Epithelial cell of proximal tubule (primary cell): ENCODE measurements at places on chromosomes 4 and X.

DNA sequence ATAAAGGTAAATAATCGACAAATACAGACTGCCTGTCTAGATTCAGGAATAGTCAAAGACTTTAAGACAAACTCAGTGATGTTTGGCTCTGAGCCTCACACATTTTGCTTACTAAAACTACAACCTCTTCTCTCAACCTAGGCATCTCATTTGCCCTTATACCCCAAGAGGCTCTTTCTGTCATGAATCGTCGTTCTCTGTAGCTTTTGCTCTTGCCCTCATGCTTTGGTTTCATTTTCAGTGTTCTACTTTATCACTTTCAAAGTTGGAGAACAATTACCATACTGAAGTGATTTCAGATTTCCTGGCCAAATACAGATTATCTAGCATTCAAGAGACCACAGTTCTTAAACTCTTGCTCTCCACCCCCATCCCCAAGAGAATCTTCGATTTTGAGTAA lies 114.1 kb upstream of the RAP2C start:
- DNase-seq, result no peak

DNA sequence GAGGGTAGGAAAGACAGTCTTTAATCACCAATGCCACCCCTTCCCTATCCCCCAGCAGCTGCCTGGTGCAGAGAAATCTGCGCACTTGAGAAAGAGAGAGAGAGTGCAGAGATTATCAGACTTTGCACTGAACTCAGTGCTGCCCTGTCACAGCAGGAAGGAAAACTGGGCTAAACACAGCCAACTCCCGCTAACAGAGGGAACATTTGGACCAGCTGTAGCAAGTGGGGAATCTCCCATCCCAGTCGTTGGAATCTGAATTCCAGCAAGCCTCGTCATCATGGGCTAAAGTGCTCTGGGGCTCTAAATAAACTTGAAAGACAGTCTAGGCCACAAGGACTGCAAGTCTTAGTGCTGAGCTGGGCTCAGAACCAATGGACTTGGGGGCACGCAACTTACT lies 168.7 kb downstream of the DLG3 start:
- DNase-seq, result peak; percentile 6

DNA sequence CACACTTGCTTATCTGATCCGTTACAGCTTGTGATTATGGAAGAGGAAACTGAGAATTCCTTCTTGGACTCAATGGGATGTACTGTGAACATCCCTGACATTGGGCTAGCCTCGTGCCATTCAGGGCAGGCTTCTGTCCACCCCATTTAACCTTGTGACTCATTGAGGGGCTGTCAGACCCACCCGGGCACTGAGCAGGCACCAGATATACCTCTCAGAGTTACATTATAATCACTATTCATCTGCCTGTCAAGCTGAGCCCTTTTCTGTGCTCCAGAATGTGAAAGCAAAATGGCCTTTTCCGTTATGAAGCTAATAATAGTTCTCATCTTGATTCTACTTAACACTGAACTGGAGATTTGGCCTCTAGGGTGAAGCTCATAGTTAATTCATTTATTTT lies 170.6 kb upstream of the SCML1 start:
- DNase-seq, result no peak

DNA sequence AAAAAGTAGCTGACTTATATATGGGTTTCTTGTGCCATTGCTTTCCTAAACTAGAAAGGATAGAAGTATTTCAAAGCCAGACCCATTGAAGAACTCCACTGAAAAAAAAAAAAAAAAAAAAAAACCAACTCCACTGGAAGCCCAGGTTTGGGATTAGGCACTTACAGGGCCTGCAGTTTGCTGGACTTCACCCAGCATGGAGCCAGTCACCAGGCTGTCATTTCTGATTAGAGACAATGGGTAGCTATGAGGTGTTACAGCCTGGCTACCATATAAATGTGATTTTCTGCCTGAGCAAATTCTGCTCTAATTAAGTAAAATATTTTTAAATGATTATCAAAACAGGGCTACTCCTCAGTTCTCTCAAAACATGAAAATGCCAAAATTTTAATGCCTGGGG lies 49.5 kb downstream of the HS6ST2 start:
- no peak for DNase-seq

DNA sequence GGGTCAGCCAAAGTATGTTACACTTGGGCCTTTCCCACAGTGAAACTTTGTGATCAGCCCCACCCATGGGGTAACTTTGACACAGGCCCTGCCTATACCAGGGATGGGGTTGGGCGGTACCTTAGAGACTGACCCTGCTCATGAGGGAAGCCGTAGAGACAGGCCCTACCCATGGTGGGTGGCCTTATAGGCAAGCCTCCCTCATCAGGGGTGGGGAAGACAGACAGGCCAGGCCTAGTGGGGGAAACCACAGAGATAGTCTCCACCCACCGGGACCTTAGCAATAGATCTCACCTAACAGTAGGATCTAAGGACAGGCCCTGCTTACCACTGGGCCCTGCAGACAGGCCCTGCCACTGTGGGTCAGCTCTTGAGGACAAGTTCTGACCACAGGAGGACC lies 6.8 kb downstream of the PLP2 start:
- DNase-seq, result no peak

GRCh38 chr4:579543-580175 lies 3.6 kb upstream of the TMEM271 start:
- no peak for DNase-seq

GRCh38 chr4:123922847-123923246 lies 526.3 kb downstream of the SPRY1 start:
- DNase-seq, result no peak

DNA sequence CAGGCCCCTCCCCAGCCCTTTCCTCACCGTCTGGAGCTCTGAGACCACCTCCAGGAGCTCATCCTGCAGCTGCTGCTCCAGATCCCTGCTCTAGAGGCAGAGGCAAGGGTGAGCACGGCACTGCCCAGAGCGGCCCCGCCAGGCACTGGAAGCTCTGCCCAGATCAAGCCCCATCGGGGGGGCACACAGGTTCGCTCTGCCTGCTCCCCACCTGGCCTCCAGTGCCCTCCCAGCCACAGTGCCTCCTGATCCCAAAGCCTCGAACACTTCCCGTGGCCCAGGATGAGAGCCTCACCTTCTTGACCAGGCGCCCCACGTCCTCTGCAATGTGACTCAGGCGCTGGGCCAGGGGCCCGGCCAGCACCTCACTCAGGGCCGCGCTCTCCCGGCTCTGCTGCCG lies 5.0 kb downstream of the ARHGAP4 start:
- DNase-seq, result no peak

DNA sequence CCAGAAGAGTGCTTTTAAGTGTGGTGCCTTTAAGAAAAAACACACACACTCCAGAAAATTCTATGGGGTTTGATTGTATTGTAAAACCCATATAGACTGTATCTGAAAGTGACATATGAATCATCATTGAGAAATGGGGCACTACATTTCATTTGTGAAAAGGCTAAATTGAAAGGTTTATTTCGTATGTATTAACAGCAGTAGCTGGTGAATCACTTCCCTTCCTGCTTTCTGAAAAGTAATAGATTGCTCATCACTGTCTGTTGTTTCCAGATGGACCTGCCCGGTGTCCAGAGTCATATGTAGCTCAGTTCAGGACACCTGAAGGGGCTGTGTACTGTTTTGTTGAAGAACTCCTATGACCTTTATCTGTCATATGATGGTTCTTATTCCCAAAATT lies 28.1 kb upstream of the HPRT1 start:
- peak; percentile 20 for DNase-seq

DNA sequence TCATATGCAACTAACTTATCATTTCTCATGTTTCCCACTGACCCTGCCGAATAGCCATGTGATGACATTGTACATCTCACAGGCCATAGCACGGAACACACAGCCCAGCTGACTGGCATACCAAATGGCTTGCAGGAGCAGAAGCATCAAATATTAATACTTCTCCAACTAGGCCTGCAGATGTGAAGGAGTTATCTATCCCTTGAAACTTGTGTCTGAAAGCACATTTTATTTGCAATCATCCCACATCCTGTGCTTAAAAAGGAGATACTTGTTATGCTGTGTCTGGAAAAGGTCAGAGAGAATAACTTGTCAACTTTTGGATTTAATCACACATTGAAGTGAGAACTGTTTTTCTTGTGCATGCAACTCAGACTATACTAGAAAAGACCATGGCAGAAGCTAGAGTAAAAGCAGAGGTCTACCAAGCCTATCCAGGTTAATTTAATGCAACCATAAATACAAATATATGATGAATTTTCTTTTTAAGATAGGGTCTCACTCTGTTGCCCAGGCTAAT lies 100.4 kb downstream of the IRF2 start:
- no peak for DNase-seq

GRCh38 chr4:73919691-73920090 lies 50.5 kb downstream of the CXCL1 start:
- no peak for DNase-seq

GRCh38 chr4:85029453-85029852 lies 63.0 kb upstream of the WDFY3 start:
- no peak for DNase-seq

- DNase-seq, result no peak
Measured at GRCh38 chrX:101774340-101774739, 114.7 kb upstream of the ARMCX2 start.

GRCh38 chrX:69759921-69760625 lies 144.2 kb downstream of the EDA start:
- DNase-seq, result no peak

DNA sequence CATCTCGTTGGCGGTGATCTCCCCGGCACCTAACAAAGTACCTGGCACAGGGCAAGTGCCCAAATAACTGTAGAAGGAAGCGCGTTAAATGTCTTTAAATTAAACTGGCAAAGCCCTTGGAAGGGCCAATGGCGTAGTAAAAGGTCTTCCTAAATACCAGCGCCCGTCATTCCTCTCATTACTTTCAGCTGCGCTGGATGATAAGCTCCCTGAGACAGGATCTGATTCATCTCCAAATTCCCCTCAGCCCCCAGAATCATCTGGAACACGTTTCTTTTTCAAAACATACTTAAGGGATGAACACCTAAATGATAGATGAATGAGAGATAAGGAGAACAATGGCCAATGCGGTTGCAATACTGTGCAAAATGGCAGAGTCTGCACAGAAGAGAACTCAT lies 95.1 kb downstream of the AFAP1 start:
- DNase-seq, result no peak

DNA sequence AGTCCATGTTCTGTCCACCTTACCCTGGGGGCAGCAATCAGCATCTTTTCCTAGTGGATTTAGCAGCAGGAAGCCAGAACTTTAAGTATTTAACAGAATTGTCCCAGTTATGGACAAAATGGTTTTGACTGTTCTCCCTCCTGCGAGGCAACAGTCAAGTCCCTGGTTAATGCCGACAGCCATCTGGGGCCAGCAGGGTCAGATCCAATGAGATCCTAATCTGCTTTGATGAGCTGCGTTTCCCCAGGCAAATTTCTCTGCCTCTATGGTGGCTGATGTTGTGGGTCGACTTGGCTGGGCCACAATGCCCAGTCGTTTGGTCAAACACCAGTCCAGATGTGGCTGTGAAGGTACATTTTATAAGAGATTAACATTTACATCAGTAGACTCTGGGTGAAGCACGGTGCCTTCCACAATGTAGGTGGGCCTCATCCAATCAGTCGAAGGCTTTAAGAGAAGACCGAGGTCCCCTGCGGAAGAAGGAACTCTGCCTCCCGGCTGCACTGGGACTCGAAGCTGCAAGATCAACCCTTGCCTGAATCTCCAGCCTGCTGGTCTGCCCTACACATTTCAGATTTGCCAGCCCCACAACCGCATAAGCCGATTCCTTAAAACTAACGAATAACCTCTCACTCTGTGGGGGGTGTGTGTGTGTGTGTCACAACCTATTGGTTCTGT lies 89.0 kb upstream of the C4orf50 start:
- no peak for DNase-seq

- DNase-seq, result peak; percentile 84
Measured at GRCh38 chrX:22135994-22136684, 104.0 kb downstream of the PHEX start.

- no peak for DNase-seq
Measured at GRCh38 chrX:69138512-69138911, 26.7 kb downstream of the PJA1 start.

DNA sequence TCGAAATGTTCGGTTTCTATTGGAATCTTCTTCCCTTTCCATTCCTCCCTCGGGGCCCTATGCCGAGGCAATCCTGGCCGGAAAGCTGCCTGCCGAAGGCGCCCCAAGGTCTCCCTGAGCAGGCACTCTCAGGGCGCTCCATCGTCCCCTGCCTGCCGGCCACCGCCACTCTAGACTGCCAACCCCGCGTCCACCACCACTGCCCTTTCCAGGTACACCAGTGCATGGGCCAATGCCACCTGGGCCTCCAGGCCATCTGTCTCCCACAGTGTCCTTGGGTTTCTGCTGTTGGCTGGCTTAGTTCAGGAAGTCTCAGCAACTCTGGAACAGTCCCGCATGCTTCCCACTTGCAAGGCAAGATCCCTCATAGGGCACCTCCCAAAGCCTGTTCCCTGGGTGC lies 14.6 kb downstream of the CTAG1A start:
- no peak for DNase-seq

DNA sequence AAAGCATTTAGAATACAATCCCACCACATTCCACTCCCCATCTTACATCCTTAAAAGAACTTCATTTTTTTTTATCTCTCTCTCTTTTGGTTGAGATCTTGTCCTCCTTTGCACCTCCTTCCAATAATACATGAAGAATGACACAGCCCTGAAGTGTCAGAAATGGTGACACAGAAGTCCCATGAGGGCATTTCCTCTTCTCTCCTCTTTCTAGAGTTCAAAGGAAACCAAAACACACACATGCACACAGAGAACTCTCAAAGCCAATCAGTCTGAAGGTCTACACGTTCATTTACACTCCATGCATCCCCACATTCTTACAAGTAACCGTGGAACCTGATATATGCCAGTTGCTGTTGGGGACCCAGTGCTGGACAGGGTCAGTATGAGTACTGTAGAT lies 450.7 kb downstream of the HNRNPD start:
- no peak for DNase-seq

DNA sequence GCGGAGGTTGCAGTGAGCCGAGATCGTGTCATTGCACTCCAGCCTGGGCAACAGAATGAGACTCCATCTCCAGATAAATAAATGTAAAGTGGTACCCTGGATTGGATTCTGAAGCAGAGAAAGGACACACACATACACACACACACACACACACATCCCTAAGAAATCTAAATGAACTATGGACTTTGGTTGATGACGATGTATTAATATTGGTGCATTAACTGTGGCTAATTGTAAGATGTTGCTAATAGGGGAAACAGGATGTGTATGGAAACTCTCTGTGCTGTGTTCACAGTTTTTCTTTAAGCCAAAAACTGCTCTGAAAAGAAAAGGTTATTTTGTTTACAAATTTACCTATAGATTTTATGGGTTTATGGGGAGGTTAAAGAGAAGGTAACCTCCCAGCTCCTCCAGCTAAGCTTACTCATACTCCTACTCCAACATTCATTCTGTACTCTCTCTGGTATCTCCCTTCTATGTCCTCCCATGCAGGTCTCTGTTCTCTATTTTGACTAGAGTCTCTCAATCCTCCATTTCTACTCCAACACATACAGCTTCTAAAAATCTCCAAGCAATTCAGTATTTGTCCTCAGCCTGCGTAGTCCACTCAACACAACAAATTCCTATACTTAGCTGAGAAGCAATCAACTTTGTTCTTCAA lies 46.5 kb upstream of the RELL1 start:
- DNase-seq, result no peak

- DNase-seq, result no peak
Measured at GRCh38 chrX:4240541-4241194, 527.2 kb upstream of the PRKX start.

GRCh38 chrX:39581411-39581810 lies 516.3 kb downstream of the BCOR start:
- DNase-seq, result no peak

GRCh38 chr4:189049682-189050081 lies 891.0 kb upstream of the FRG1 start:
- no peak for DNase-seq
